ENCODE measurements at places on chromosomes 5 and 9.

DNA sequence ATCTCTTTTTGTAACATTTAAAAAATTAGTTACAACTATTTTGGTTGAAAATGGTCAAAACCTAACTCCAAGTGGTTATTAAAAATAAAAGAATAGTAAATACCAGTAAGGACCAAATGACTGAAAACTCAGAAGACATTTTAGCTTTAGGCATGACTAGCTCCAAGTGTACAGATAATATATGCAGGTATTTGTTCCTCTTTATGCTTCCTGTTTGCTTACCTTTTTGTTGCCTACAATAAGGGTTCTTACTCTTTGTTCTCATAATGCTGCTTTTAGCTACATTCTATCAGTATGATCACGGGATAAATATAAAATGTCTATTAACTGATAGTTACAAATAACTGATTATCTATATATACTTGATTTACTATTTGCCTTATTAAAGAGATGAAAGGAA lies 259.6 kb downstream of the CDH12 start:
- DNase-seq, result no peak

- DNase-seq, result no peak
Observed at GRCh38 chr5:50535393-50535792, 94.3 kb upstream of the EMB start.

GRCh38 chr5:137501846-137502406 lies 2.8 kb upstream of the SPOCK1 start:
- no peak for DNase-seq

DNA sequence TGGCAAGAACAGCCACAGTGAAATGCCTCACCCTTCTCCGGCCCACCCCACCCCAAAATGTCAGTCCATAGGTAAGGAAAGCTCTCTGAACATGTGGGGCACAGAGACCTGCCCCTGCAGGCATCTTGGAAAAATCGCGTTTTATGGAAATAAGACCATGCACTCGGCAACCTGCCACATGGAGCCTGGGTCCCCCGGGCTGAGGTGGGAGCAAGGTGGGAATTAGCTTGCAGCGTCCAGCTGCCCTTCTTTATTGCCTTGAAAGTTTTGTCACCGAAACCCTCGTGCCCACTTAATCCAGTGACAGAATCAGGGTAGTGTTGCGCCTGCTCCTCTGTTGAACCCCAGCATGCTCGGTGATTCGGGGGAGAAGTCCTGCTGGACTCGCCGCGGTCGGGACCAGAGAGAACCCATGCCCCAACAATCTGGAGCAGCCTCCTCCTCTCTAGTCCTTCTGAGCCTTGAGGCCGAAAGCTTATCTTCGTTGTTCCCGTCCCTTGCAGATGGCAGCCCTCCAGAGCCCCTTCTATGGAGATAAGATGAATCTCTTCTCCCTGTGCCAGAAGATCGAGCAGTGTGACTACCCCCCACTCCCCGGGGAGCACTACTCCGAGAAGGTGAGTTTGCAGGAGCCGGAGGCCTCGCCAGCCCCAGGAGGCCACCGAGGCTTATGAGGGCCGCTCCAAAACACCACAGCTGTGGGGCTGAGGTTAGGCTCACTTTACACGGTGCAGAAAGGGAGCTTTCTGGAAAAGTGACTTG lies 67.9 kb downstream of the PSMB7 start:
- DNase-seq, result no peak

- no peak for DNase-seq
Observed at GRCh38 chr9:93580654-93581380, 4.4 kb downstream of the PHF2 start.

DNA sequence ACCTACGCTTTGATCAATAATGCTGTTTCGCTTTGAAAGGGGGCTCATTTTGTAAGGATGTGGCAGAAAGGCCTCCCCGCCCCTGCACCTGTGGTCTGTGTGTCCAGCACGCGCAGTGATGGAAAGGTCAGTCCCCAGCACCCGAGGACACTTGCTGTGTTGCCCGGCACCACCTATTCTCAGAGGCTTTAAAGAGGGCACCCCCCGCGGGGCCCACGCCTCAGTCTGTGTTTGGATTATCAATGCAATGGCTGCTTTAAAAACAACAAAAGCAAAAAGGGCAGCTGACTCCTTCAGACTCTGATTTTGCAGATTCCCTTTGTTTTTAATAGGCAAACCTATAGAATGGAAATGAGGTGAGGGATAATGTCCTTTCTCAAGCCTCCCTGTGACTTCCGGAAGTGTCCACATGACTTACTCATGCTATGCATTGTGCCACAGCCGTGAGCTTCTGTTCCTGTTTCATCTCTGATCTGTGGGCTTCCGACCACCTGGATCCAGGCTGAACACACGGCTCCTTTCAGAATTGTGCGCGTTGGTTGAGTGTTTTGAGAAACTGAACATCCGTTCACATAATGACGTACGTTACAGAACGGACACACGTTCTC lies 416.2 kb downstream of the IRX2 start:
- DNase-seq, result no peak

DNA sequence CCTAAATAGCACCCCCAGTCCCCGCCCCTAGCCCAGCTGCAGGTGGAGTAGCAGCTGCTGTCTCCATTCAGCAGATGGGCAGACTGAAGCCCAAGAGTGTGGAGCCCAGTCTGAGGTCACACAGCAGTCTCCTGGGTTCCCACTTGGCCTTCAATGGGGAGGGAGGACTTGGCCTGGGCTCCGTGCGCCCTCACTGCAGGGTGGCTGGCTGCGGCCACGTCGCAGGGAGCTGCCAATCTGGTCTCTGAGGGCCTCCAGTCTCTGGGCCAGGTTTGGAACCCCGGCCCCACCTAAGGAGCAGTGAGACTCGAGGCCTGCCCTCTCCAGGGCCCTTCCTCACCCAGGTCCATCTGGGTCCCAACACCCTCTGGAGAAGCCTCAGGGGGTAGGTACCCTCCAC lies 7.4 kb downstream of the KIF12 start:
- DNase-seq, result no peak

DNA sequence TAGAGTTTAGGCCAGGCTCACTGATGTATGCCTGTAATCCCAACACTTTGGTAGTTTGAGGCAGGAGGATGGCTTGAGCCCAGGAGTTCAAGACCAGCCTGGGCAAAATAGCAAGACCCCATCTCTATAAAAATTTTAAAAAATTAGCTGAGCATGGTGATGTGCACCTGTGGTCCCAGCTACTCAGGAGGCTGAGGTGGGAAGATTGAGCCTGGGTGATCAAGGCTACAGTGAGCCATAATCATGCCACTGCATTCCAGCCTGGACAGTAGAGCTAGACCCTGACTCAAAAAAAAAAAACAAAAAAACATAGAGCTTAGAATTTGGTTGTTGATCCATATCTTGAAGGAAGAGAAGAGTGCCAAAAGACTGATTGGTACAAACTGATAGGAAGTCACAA lies 14.7 kb upstream of the CDK7 start:
- no peak for DNase-seq

GRCh38 chr5:57348376-57349140 lies 134.1 kb downstream of the ACTBL2 start:
- no peak for DNase-seq

- DNase-seq, result no peak
Observed at GRCh38 chr9:38259056-38259455, 133.4 kb upstream of the ALDH1B1 start.

DNA sequence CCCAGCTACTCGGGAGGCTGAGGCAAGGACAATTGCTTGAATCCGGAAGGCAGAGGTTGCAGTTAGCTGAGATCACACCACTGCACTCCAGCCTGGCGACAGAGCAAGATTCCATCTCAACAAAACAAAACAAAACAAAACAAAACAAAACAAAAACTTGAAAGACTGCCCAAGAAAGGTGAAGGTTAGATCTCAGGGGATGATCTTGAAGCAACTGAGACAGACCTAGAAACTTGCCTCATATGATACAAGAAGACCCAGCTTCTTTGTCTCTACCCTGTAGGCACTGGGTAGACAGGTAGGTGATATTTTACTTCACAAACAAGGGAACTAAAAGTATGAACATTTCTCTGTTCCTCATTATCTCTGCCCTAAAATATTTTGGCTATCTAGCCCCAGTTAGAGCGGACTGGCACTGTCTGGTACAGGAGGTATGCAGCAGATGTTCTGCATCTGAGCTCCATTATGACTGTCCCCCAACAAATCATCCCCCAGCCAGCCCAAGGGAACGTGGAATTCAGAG lies 26.3 kb upstream of the SHOC1 start:
- no peak for DNase-seq

All from NCI-H2081 (cell line).